ENCODE measurements at places on chromosomes 5 and 9. TPM values are rescaled to one million over a fixed set of nuclear protein-coding genes. Genes with fewer than 3 reads are reported as not detected.

The ZDHHC11B gene
- total RNA-seq: 3.1 TPM

The IL13 gene
- not detected for total RNA-seq

- no peaks in the 10 kb centered on the region for H3K27me3 ChIP-seq
- peaks cover 4% of the 10 kb centered on the region for H3K36me3 ChIP-seq
- no peak overlapping the region for H3K27ac ChIP-seq
- no peak overlapping the region for H3K4me3 ChIP-seq
- peaks cover 6% of the 10 kb centered on the region for H3K4me1 ChIP-seq
These were observed 82.7 kb downstream of the NR6A1 start for GRCh38 chr9:124688238-124688904.

GRCh38 chr5:169020102-169020501, 280.8 kb downstream of the SLIT3 start:
- no peak for DNase-seq
- peaks cover 22% of the 10 kb centered on the region for H3K4me1 ChIP-seq
- no peaks in the 10 kb centered on the region for H3K36me3 ChIP-seq

DNA sequence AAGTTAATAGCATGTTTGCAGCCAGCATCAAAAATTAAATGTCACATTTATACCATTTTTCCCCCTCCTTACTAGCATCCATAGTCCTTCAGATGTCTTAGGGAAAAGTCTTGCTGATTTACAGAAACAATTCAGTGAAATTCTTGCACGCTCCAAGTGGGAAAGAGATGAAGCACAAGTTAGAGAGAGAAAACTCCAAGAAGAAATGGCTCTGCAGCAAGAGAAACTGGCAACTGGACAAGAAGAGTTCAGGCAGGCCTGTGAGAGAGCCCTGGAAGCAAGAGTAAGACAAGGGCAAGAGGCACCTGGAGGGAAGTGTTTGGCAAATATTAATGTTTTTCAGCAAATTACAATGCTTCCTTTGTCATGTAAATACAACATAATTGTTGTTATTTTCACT, 60.4 kb downstream of the RAB14 start:
- H3K36me3 ChIP-seq: peaks cover 15% of the 10 kb centered on the region
- no peak for DNase-seq
- no peak overlapping the region for H3K27ac ChIP-seq
- no peak overlapping the region for H3K4me3 ChIP-seq
- peaks cover 6% of the 10 kb centered on the region for H3K4me1 ChIP-seq

GRCh38 chr5:169933616-169934015, 46.7 kb downstream of the INSYN2B start:
- peaks cover 5% of the 10 kb centered on the region for H3K4me1 ChIP-seq
- no peak overlapping the region for H3K4me3 ChIP-seq
- H3K27me3 ChIP-seq: no peaks in the 10 kb centered on the region
- DNase-seq: no peak
- no peak overlapping the region for H3K27ac ChIP-seq
- H3K36me3 ChIP-seq: no peaks in the 10 kb centered on the region

GRCh38 chr9:108865037-108865436, 3.0 kb downstream of the ACTL7A start:
- no peaks in the 10 kb centered on the region for H3K27me3 ChIP-seq
- H3K4me1 ChIP-seq: no peaks in the 10 kb centered on the region
- peaks cover 16% of the 10 kb centered on the region for H3K36me3 ChIP-seq
- no peak for DNase-seq

DNA sequence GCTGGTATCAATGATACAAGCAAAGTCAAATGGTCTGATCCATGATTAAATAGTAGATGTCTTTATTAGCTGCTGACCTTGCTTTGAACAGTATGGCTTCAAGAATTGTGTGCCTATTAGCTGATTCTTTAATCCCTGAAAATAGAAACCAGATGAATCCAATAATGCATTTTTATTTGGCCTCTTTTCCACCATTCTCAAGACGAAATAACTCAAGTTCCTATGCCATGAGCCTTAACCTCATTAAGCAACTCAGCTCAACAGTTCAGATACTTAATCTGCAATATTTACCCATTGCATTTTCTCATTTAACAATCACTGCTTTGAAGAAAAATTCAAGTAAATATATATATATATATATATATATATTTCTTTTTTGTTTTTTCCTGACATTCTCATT, 588.6 kb upstream of the MEF2C start:
- H3K27ac ChIP-seq: no peak overlapping the region
- no peaks in the 10 kb centered on the region for H3K36me3 ChIP-seq
- no peak for DNase-seq
- H3K4me3 ChIP-seq: no peak overlapping the region
- no peaks in the 10 kb centered on the region for H3K4me1 ChIP-seq

DNA sequence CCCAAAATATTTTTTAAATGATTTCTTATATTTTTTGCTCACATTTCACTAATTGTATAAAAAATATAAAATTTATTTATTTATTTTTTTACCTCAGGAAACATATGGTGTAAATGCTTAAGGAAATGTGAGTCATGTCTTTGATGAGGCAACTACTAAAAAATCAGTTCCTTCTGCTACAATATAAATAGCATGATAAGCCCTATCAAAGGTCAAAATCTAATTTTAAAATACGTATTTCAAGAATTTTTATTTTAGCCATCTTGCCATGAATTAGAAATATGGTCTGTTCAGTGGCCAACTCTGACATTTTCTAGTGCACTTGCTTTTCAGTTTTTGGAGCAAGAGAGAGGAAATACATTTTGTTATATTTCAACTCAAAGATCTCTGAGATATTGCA, 50.5 kb downstream of the PDE4D start:
- no peak overlapping the region for H3K27ac ChIP-seq
- no peak for DNase-seq
- H3K36me3 ChIP-seq: no peaks in the 10 kb centered on the region
- no peaks in the 10 kb centered on the region for H3K27me3 ChIP-seq
- peaks cover 12% of the 10 kb centered on the region for H3K4me1 ChIP-seq

- peak; percentile 50 for DNase-seq
- peaks cover 9% of the 10 kb centered on the region for H3K4me1 ChIP-seq
- no peaks in the 10 kb centered on the region for H3K36me3 ChIP-seq
- H3K4me3 ChIP-seq: peak overlapping the region; percentile 84
- no peak overlapping the region for H3K27ac ChIP-seq
These were observed 2.8 kb upstream of the PFN3 start for GRCh38 chr5:177403102-177403791.

DNA sequence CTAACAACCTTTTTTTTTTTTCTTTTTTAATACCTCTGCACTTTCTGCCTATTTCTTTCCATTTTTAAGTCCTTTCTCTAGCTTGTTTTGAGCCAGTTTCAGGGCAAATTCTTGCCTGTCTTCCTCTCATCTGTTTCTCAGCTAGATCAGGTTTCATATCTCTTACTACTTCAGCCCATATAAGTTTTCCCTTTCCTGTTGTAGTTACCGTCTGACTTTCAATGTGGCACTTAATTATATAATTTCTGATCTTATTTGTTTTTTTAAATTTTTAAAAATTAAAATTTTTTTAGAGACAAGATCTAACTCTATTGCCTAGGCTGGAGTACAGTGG, 104.7 kb upstream of the ELL2 start:
- H3K4me1 ChIP-seq: peaks cover 18% of the 10 kb centered on the region
- no peak for DNase-seq
- H3K4me3 ChIP-seq: no peak overlapping the region
- no peaks in the 10 kb centered on the region for H3K27me3 ChIP-seq
- 0 out of 2 replicates have a peak overlapping the region, but pooled peaks have one; percentile 2 for H3K27ac ChIP-seq

DNA sequence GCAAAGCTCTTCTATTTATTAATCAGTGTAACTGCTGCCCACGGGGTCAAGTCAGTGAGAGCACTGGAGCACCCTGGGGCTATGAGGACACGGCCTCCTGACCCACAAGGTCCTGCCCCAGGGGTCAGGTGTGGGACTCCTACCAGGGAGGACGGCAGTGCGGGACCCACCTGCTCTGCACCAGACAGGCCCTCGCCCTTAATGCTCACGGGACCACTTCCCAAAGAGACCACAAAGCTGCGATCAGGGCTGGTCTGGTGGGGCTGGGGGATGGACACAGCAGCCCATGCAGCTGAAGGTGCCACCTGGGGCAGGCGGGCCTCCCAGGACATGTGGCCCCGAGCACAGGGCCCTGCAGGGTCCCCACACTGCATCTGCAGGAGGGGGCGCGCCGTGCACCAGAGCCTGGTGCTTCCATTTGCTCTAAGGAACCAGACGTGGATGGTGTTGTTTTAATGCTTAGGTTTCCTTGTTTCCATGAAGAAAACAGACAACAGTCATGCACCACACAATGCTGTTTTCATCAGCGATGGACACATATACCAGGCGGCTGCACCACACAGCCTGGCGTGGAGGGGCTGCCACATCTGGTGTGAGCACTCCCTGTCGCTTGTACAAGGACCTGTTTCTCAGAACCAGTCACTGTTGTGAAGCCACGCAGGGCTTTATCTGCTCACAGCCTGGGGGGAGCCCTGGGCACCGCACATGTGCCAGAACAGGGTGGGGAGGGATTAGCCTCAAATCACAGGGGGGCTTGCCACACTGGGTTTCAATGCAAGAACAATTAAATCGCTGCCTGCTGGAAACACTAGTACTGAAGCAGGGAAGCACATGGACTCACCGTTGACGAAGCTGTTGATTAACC, 22.6 kb downstream of the CLPTM1L start:
- DNase-seq: no peak
- H3K4me1 ChIP-seq: peaks cover 2% of the 10 kb centered on the region
- H3K27me3 ChIP-seq: no peaks in the 10 kb centered on the region
- no peak overlapping the region for H3K27ac ChIP-seq
- peaks cover 55% of the 10 kb centered on the region for H3K36me3 ChIP-seq

The FOXI1 gene
- total RNA-seq: not detected

GRCh38 chr5:141484310-141484640, 555 bp upstream of the PCDHGC4 start:
- peak overlapping the region; percentile 90 for H3K27ac ChIP-seq
- H3K27me3 ChIP-seq: peaks cover 28% of the 10 kb centered on the region
- peaks cover 63% of the 10 kb centered on the region for H3K4me1 ChIP-seq
- peaks cover 9% of the 10 kb centered on the region for H3K36me3 ChIP-seq

GRCh38 chr5:62299101-62299500, 6.9 kb upstream of the KIF2A start:
- H3K27ac ChIP-seq: no peak overlapping the region
- DNase-seq: no peak
- H3K4me3 ChIP-seq: no peak overlapping the region
- H3K27me3 ChIP-seq: peaks cover 38% of the 10 kb centered on the region

GRCh38 chr9:124221676-124222075, 36.1 kb upstream of the NEK6 start:
- no peak for DNase-seq
- H3K36me3 ChIP-seq: no peaks in the 10 kb centered on the region
- no peak overlapping the region for H3K4me3 ChIP-seq
- no peaks in the 10 kb centered on the region for H3K27me3 ChIP-seq
- H3K4me1 ChIP-seq: no peaks in the 10 kb centered on the region

DNA sequence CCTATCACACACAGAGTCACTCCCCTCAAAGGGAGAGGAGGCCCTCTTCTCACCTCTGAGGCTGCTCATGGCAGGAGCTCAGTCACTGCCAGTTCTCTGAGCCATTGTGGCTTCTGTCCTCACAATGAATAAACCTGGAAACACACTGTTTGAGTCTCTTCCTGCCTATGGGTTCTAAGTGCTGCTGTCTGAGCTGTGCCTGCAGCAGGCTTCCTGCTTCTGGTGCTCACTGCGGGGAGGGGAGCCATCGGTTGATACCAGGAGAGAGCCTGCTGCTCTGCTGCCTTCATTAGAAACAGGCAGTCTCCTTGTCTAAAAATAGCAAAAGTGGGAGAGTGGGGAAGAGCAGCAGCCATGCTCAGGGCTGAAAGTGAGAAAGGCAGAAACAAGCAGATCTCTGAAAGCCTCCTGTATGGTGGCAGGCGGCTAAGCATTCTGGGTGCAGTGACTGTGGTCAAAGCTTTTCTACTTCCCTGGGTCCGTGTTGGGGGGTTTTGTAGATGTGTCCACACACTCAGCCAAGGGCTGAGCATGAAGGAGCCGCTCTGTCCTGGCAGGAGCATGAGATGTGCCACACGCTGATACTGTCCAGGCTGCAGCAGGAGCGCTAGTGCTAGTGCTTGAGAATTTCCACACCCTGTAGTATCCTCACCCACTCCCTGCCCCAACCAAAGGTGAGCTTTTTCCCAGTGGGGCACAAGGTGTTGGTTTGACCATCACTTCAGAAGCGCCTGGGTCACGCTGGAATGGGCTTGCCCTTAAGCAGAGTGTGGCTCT, 34.2 kb downstream of the PRKACG start:
- no peak for DNase-seq
- peaks cover 40% of the 10 kb centered on the region for H3K4me1 ChIP-seq
- H3K36me3 ChIP-seq: peaks cover 18% of the 10 kb centered on the region
- no peaks in the 10 kb centered on the region for H3K27me3 ChIP-seq

GRCh38 chr5:132220491-132220890, 7.2 kb downstream of the P4HA2 start:
- no peak overlapping the region for H3K4me3 ChIP-seq
- H3K27ac ChIP-seq: no peak overlapping the region
- peaks cover 9% of the 10 kb centered on the region for H3K4me1 ChIP-seq

The KCNV2 gene
- not detected for total RNA-seq

The SUSD3 gene
- 13.2 TPM for total RNA-seq

DNA sequence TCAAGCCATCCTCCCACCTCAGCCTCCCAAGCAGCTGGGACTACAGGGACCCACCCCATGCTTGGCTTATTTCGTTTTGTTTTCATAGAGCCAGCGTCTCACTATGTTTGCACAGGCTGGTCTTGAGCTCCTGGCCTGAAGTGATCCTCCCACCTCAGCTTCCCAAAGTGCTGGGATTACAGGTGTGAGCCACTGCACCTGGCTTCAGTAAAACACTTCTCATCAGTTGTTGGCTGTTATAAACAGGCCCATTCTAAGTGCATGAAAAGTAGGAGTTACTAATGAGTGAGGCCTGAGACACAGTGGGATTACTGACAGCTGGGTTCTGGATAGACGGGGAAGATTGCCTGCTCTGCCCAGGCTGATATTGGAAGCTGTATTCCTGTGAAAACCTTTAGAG, 3.5 kb downstream of the CRB2 start:
- H3K4me3 ChIP-seq: no peak overlapping the region
- no peak for DNase-seq
- no peaks in the 10 kb centered on the region for H3K36me3 ChIP-seq
- peaks cover 59% of the 10 kb centered on the region for H3K4me1 ChIP-seq

- peaks cover 4% of the 10 kb centered on the region for H3K4me1 ChIP-seq
- H3K4me3 ChIP-seq: no peak overlapping the region
- no peaks in the 10 kb centered on the region for H3K27me3 ChIP-seq
- no peaks in the 10 kb centered on the region for H3K36me3 ChIP-seq
- no peak for DNase-seq
These were observed 64.1 kb downstream of the DRD1 start for GRCh38 chr5:175379867-175380266.

GRCh38 chr5:58366461-58366860, 93.4 kb downstream of the PLK2 start:
- no peak overlapping the region for H3K27ac ChIP-seq
- peaks cover 9% of the 10 kb centered on the region for H3K27me3 ChIP-seq
- H3K36me3 ChIP-seq: peaks cover under 1% of the 10 kb centered on the region
- peaks cover 17% of the 10 kb centered on the region for H3K4me1 ChIP-seq
